ENCODE measurements at places on chromosomes 13 and 19.

DNA sequence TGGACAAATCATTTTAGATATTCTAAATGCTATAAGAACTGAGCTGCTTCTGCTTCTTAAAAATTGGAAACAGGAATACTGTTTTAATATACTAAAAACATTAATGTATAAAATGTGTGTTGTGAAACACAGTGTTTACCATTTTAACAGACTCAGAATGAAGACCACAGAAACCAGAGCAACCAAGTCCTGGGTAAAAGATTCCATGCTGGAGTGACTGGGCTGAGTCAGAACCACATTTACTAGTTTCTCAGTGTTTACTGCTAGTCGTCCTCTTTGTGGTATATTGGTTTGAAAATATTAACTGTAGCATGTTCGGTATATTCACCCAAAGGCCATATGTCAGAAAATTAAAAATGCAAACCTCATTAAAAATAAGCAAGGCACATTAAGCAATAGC is 31.9 kb downstream of the ANKRD10 start:
- no peak for DNase-seq

DNA sequence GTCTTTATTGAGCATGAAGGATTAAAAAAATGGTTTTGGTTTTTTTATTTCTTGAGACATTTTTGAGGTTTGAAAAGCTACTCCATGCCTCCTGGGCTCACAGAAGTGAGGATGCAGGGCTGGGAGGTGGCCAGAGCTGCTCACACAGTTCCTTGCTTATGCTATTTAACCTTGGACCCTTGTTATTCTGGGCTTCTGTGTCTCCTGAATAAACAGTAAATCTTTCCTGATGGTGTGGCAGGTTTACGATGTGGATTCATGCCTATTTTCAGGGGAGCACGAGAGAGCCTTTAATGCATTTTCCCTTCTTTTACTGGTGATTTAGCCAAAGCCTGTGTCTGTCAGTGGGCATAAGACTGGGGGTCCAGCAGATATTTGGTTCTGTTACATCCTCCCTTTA is 34.3 kb upstream of the PCDH8 start:
- DNase-seq: no peak

DNA sequence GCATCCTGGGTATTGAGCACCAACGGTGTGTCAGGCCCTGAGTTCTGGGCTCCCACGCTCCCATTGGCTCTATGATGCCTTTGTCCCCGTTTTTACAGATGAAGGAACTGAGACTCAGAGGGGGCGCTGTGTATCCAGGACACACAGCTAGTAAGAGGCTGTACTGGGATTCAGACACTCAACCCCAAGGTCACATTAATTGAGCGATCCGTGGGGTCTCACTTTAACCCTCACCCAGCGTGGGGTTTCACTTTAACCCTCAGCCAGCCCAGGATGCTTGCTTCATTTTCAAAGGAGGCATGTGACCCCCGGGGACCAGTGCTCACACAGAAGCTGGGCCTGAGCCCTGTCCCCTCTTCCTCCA is 42.6 kb downstream of the CYP4F22 start:
- DNase-seq: no peak

DNA sequence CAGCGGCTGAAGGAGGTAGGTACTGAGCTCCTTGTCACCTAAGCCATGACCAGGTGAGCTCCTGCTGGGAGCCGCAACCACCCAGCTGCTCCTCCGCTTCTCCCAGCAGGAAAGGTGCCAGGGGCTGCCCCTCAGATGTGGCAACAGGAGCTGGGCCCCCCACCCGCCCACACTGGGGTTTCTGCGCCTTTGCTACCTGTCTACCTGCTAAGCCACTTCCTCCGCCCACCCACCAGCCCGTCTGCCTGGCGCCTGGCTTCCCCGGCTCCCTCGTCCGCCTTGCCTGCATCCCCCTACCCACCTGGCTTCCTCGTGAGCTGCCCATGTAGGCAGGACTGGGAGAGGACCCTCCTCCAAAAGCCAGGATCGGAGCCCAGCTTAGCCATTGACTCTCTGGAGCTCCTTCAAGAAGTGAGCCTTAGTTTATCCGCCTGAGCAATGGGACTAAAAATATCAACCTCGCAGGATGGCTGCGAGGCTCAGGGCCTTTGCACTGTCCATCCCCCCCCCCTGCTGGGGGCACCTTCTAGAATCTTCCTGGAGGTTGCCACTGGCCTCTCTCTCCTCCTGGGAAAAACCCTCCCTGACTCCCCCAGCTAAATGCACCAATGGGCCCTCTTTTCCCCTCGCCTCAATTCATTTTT is 55.8 kb upstream of the KLF2 start:
- DNase-seq: no peak

GRCh38 chr19:11792942-11793341 is 5.4 kb upstream of the ZNF491 start:
- no peak for DNase-seq

GRCh38 chr19:33624586-33624985 is 2.8 kb downstream of the CHST8 start:
- no peak for DNase-seq

GRCh38 chr19:14375055-14375581 is 6.1 kb upstream of the ADGRE5 start:
- DNase-seq: no peak
